ENCODE measurements at places on chromosomes 1 and 21.

- no peak for DNase-seq
Measured at GRCh38 chr1:59214248-59215208, 82.4 kb upstream of the FGGY start.

- no peak for DNase-seq
Measured at GRCh38 chr1:1100296-1100695, 15.6 kb downstream of the C1orf159 start.

DNA sequence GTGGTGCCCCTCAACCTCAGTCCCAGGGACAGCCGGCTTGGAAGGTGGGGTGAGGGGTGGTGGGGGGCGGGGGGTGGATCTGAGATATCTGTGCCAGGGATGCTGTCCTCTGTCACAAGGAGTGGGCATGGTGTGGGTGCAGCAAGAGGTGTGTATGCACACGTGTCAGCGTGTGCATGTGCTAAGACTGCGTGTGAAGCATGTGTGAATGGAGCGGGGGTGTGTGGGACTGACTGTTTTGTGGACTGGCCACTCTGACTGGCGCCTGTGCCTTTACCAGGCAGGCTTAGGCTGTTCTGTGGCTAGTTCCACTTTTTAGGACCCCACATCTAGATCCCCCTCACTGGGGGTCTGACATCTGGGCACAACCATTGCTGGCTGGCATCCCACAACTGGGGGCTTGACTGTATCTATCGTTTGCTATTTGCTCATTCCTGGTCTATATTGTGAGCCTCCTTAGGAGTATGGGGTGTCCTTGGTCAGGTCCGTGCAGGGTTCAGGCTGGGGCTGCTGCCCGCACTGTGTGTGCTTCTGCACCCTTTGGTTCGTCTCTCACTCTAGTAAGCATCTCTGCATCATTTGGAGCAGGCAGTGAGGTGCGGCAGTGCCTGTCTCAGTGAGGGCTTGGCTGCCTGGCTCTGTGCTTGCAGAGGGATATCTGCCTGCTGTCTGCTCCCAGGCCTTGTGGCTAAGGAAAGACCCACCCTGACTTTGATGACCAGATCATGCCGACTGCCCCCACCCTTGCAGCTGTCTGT lies 1.9 kb downstream of the AMPD2 start:
- no peak for DNase-seq

- no peak for DNase-seq
Measured at GRCh38 chr21:41304068-41304720, 12.4 kb upstream of the FAM3B start.

GRCh38 chr1:212749821-212750535 lies 41.6 kb downstream of the NSL1 start:
- no peak for DNase-seq

DNA sequence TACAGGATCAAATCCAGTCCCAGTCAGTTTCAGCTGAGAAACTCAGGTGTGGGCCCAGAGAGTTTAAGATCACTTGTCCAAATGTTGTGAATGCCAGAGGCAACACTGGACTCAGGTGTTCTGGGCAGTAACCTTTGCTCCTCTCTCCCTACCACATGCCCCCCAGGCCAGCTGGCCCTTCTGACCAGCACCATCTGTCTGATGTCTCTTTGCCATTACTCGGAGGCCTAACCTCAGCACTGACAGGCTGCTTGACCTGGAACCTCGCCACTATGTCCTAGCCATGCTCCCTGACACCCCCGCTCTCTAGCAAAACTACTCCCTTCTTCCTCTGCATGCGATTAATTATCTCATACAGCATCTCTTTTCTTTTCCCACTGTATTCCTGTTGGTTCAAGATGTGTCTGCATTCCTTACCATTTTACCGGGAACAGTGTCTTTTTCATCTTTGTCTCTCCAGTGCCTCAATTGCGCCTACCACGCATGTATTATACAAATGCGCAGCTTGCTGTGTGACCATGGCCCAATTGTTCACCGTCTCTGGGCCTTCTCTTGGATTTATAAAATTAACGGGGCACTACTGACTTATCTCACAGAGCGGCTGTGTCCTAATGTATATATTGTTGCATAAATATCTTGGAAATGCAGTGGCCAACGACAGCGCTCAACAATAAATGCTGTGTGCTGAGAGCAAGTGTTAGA lies 159.5 kb upstream of the IRF2BP2 start:
- no peak for DNase-seq

- no peak for DNase-seq
Measured at GRCh38 chr1:219058891-219059820, 114.5 kb upstream of the LYPLAL1 start.

GRCh38 chr1:69284508-69284907 lies 283.2 kb upstream of the LRRC7 start:
- no peak for DNase-seq

Data from activated CD4-positive, CD25-positive, alpha-beta regulatory T cell (primary cell).